ENCODE measurements at places on chromosomes 5 and 9.
A peak's percentile ranks its signal among the peaks of the same experiment; 100 is the strongest.

GRCh38 chr5:150710165-150710564 lies 9.3 kb upstream of the RBM22 start:
- peak; percentile 16 for DNase-seq

- no peak for DNase-seq
Measured at GRCh38 chr5:116524966-116525365, 49.7 kb downstream of the SEMA6A start.

- no peak for DNase-seq
Measured at GRCh38 chr5:93423300-93423699, 157.7 kb downstream of the NR2F1-AS1 start.

GRCh38 chr5:127353327-127353726 lies 62.7 kb downstream of the MEGF10 start:
- no peak for DNase-seq

GRCh38 chr5:135264451-135265440 lies 134.3 kb downstream of the MACROH2A1 start:
- no peak for DNase-seq

DNA sequence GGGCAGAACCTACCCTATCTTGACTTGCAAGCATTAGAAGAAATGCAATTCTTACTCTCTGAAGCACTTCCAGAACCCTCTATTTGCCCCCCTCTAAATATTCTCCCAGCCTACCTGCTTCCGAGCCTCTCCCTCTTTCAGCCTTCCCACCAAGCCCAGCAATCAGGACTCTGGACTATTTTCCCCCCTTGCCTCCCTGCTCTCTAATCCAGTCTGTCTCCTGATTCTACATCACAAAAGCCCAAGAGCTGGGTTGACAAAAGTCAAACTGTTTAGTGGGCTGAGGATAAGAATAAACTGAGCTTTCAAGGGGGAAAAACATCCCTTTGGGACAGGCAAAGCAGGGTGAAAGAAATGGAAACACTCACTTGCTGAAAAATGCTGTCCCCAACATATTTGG lies 123.2 kb upstream of the KIF2A start:
- DNase-seq = no peak

DNA sequence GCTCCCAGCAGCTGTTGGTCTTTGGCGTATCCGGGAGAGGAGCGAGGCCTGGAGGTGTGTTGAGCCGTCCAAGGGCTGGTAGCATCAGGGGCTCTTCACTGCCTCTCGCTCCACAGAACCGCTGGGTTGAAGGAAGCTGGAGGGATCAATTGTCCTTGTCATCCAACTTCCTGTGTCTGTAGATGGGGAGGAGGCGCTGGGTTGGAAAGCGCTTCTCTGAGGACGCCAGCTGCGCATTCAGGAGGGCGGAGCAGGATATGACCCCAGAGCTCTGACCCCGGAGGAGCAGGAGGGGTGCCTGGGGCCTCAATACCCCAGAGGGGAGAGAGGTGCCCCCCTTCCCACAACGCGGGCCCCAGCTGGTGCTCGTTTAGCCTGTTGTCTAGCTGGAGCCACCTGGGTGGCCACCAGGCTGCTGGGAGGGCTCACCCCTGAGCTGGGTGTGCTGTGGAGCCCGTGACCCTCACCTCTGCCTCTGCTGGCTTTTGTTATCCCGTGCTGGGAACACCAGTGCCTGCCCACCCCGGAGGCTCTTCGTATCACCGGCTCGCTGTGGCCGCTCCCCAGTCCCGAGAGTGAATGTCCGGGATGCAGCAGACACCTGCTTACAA lies 2.0 kb upstream of the DBH start:
- DNase-seq = no peak

Measured in OCI-M1 (cell line).